NCI-H748 treated with DMSO at 0.1 percent for 48 hours (cell line): ENCODE measurements at places on chromosomes 6 and 20.

GRCh38 chr20:61414455-61414991, 162.5 kb downstream of the CDH4 start:
- no peak for DNase-seq

DNA sequence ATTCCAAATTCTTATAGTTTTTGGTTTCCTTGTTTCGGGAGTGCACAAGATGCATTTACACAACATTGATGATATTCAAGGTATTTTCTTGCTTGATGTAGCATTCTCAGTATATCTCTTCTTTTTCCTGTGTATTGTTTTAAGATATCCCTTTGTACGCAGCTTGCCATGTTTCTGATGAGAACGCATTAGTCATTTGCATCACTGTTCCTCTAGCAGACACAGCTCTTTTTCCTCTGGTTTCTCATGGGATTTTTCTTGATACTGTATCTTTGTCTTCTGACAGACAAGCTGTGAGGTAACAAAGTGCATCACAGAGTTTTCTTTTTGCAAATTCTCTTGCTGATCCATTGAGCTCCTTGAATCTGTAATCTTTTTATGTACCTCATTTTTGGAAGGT, 146.4 kb downstream of the SLC22A3 start:
- DNase-seq, result no peak

DNA sequence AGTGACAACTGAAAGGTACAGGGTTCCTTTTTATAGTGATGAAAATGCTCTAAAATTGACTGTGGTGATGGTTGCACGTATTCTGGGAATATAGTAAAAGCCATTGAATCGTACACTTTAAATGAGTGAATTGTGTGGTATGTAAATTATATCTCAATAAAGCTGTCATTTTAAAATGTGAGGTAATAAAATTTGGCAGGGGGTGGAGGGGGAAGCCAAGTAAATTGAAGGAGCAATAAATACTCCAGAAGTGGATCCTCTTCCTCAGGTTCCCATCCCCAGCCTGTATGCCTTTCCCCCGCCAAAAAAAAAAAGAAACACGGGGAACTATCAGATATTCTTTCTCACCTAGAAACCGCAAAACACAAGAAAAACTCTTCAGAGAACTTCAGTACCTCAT, 161.4 kb downstream of the MTFR2 start:
- DNase-seq, result no peak

- DNase-seq, result no peak
Observed at GRCh38 chr6:63883597-63883996, 248.0 kb downstream of the PHF3 start.

DNA sequence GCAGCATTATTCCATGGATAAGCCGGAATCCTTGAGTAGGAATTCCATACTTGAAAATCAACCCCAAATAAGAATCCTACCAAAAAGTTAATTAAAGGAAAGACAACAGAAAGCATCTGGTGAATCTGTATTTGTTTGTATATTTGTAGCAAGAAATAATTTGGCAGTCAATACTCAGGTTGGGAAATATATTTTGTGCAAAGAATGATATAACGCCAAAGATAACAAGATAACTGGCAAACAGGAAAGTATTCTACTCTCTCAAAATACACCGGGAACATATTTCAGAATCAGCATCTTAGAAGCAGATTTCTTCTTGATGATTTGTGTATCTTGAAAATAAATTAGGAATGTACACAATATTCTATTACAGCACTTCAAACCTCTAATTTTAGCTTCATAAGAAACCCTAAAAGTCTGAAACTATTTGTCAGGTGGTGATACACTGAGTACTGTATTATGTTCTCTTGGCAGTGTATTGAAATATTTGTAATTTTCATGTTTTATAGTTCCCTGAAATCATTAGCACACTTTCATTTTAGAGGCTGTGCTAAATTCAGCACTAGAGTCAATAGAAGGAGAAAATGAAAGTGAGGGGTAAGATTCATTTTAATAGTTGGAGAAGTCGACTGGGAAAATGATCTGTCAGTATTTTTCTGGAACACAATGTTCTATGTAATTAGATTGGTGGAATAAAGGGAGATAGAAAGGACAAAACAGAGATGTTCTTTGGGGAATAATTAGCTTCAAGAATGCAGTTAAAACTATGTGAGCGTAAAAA, 879.7 kb upstream of the GJE1 start:
- DNase-seq, result no peak

DNA sequence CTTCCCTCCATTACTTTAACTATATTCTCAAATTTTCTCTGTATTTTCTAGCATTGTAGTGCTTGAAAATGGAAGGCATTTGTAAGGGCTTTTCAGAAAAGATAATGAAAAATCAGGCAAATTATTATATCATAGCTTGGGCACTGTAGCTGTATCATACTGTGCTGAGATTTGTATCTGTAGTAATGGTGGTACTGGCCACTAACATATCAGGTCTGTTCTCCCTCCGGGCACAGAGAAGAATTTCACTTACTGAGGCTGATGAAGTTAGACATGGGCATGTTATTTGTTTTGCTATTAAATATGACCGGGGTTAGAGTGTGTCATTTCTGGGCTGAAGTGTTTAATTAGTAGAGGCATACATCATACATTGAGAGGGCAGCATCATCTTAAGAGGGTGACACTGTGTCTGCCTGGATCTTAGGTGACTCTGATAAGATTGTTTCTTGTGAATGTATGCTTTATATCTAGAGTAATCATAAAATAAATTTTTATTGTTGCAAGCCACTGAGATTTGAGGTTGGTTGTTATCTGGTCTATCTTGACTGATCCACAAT, 1395.9 kb downstream of the EPHA7 start:
- peak; percentile 28 for DNase-seq

- DNase-seq, result no peak
Observed at GRCh38 chr20:63052571-63053431, 46.0 kb upstream of the BHLHE23 start.

GRCh38 chr20:51531141-51531710, 11.3 kb downstream of the NFATC2 start:
- DNase-seq, result no peak

- DNase-seq, result no peak
Observed at GRCh38 chr20:55172310-55173002, 697.1 kb downstream of the DOK5 start.

GRCh38 chr6:91744566-91744965, 1157.7 kb upstream of the MAP3K7 start:
- no peak for DNase-seq

DNA sequence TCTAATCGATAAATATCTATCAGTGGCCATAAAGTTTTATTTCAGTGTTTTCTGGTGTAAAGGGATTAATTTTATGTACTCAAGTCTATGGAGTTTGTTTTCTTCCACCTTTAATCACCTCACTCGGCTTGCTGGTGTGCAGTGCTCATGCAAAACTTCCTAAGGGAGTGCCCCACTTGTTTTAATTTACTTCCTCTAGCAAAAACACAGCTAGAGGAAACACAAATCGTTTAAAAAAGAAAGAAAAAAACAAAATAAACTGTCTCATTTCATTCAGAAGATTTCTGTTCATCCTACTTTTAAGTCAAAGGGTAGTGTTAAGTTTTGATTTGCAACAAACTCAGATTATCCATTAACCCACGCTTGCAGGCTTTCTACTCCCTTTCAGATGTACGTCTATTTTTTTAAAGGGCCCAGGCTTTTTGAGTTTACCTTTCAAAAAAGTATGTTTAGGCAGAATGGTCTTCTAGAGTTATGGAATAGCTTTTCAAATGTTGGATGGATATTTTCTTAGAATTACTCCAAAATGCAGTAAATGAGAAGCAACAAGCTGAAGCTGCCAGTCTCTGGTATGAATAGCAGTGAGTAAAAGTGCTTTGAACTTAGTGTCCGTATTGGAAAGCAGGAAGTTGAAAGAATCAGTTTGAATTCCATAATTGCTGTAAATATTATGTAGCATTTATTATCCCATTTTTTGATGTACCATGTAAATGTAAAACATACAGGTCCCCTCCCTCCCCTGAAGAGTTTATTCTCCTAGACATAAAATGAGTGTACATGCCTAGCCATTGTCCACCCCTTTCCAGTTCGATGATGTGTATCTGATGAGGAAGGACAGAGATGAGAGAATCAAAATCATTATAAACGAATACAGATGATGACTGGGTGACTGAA, 113.3 kb downstream of the SLC16A10 start:
- no peak for DNase-seq

- DNase-seq, result peak; percentile 68
Observed at GRCh38 chr20:7272512-7272911, 505.0 kb downstream of the BMP2 start.

GRCh38 chr20:4247898-4248858, 232.8 kb upstream of the RNF24 start:
- DNase-seq, result no peak

DNA sequence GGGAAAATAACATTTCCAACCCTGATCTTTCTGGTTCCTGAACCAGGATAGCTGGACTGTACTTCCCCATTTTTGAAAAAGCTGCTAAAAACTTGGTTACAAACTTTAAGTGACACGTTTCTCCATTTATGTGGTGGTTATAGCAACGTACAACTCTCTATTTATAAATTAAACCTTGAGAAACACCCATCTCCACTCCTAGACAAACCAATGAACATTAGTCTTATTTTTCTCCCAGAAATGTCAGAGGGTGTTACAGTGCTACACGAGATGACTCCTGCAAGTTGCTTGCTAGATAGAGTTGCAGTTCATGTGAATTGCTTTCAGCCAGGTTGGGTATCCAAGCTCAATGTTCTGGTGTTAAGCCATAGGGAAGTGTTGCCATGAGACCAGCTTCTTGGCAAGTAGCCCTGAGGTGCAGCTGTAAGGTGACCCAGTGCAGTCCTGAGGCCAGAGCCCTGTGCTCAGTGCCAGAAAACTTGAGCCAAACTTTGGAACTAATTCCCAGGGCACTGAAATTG, 51.3 kb upstream of the REV3L start:
- no peak for DNase-seq

GRCh38 chr6:20978151-20978614, 443.9 kb downstream of the CDKAL1 start:
- DNase-seq, result no peak

DNA sequence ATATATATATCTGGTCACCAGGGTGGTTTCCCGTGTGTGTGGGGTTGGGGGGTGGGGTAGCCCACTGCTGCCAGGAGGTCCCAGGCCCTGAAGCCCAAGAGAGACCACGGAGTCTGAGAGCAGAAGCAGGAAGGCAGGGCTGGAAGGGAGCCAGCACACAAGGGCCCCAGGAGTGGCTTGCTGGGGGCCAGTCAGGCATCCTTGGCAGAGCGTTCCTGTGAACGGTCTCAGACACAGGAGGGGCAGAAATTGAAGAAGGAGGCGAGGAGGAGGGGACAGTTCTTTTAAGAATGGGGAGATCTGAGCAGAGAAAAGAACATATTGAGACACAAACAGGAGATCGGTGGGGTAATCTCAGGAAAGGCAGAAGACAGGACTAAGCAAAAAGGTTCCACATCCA, 1.9 kb upstream of the EBF4 start:
- DNase-seq, result no peak

DNA sequence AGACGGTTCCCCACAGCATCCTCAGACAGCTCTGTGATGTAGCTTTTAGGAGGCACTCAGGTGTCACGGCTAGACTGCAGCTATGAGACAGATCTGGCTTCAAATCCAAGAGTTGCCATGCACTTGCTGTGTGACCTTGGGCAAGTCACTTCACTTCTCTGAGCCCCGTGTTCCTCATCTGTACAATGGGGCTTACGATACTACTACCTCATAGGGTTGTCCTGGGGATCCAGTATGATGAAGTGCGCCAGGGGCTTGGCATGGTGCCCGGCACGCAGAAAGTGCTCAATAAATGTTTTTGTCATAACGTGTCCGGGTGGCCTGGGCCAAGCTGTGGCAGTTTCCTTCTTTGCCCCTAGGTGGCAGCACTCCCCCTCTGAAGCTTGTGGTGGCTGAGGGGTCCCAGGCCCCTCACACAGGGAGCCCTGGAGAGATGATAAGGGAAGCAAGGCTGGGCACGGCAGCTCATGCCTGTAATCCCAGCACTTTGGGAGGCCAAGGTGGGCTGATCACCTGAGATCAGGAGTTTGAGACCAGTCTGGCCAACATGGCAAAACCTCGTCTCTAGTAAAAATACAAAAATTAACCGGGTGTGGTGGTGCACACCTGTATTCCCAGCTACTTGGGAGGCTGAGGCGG, 19.1 kb upstream of the CHMP4B start:
- DNase-seq, result no peak

- no peak for DNase-seq
Observed at GRCh38 chr6:147551976-147552375, 43.5 kb downstream of the SAMD5 start.

GRCh38 chr6:147734151-147734550, 225.7 kb downstream of the SAMD5 start:
- DNase-seq, result no peak

DNA sequence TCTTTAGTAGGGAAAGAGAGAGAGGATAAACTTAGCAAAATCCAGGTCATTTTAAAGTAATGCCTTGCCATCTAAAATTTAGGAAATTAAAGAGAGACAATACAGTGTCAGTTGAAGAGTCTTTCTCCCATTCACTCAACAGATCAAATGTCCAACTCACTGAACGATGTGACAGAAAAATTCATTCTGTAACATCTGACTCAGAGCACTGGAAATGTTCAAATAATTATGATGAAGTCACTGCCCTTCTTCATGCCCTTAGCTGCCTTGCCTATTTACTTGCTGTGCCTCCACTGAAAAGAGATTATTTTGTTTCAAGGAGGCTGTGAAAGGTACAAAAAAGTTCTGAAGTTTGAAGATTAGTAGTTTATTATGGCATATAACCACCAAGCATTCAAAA, 434.8 kb downstream of the ADGRB3 start:
- no peak for DNase-seq

DNA sequence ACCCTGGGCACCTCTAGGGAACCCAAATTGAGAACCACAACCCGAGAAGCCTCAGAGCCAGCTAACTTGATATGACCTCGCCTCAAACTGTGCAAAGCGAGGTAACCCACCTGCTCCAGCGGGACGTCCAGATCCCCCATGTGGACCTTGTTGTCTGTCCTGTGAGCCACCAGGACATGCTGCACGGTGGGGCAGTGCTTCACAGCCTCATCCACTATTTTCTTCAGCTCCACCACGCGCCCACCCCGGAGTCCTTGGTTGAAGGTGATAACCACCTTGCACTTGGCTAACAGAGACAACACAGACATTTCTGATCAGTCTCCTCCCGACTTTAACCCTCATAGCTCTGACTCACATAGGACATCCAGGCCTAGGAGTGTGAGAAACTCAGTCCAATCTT, 30.8 kb upstream of the APMAP start:
- DNase-seq, result no peak

- no peak for DNase-seq
Observed at GRCh38 chr20:36155629-36155971, 1.1 kb downstream of the EPB41L1 start.

- DNase-seq, result no peak
Observed at GRCh38 chr6:165804331-165805066, 141.5 kb upstream of the PDE10A start.

- DNase-seq, result no peak
Observed at GRCh38 chr6:40473026-40473425, 114.1 kb downstream of the LRFN2 start.

GRCh38 chr20:50534567-50534966, 24.4 kb downstream of the PTPN1 start:
- no peak for DNase-seq
